Psoas muscle (tissue), 8 donors: ENCODE measurements at places on chromosomes 12 and 14.

GRCh38 chr14:50501642-50502041, 30.7 kb downstream of the MAP4K5 start:
- DNase-seq: no peak

DNA sequence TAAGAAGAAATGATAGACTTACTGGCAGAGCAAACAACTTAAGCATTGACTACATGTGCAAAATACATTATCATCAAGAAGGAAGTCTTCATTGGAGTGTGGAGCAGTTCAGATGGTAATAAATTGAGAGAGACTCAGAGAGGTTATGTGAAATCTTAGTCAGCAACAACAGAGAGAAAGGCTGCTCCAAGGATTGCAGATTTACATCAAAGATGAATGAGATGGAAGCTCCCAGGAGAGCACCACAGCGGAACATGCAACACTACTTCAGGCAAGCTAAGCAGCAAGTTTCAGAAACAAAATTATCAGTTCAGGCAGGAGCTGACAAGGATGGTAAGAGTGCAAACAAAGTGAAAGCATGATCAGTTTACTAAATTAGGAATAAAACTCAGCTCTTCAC, 882.3 kb downstream of the LRFN5 start:
- no peak for DNase-seq

DNA sequence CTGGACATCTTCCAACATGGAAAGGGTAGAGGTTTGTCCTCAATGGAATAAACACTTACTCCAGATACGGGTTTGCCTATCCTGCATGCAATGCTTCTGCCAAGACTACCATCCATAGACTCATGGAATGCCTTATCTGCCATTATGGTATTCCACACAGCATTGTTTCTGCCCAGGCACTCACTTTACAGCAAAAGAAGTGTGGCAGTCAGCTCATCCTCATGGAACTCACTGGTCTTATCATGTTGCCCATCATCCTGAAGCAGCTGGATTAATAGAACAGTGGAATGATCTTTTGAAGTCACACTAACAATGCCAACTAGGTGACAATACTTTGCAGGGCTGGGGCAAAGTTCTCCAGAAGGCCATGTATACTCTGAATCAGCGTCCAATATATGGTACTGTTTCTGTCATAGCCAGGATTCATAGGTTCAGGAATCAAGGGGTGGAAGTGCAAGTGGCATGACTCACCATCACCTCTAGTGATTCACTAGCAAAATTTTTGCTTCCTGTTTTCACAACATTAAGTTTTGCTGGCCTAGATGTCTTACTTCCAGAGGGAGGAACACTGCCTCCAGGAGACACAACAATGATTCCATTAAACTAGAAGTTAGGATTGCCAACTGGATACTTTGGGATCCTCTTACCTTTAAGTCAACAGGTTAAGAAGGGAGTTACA, 140.4 kb downstream of the SLC35F4 start:
- no peak for DNase-seq

DNA sequence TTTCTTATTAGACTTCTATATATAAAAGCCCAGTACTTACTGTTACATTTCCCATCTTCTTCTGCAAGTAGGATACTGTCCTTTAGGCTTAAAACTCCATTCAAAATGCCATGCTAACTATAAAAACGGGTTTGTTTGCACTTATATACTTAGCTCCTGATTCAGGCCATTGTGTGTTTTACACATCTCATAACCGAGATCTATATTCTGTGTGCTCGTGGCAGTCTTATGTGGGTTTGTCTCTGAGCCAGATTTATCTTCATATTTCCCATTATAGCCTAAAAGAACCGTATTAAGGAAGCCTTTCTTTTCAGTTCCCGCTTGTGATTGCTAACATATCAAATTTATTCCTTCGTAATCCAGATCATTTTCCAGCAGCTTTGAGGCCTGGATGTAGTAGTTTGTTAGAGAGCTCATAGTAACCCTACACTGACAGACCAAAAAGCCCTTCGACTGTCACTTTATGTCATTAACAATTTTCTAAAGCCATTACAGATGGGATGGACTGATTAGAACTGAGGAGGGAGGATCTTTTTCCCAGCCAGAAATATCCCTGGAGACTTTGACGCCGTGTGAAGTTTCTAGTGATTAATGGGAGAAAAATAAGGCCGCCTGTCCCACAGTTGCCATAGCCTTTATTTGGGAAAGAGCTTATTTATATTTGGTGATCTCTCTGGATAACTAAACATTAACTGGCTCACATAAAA, 508.5 kb downstream of the FOXG1 start:
- DNase-seq: no peak

DNA sequence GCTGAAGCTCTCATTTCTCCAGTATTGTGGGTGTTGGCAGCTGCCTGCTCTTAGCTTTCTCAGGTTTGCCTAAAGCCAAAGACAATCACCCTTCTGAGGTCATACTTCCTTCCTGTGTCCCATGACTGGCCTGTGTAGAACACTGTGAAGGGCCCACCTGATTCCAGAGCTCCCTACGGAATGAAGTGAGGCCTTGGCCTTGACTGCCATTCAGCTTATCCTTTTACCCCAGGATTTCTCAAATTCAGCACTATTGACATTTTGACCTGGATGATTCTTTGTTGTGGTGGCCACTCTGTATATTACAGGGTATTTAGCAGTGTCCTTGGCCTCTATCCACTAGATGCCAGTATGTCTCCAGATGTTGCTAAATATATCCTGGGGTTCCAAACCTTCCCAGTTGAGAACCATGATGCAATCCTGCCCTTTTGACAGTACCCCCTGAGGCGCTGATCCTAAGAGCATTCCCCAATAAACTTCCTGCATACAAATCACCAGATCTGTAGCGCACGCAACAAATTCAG, 112.3 kb upstream of the KRR1 start:
- no peak for DNase-seq

GRCh38 chr14:64507376-64508156, 3.0 kb downstream of the ZBTB1 start:
- no peak for DNase-seq

DNA sequence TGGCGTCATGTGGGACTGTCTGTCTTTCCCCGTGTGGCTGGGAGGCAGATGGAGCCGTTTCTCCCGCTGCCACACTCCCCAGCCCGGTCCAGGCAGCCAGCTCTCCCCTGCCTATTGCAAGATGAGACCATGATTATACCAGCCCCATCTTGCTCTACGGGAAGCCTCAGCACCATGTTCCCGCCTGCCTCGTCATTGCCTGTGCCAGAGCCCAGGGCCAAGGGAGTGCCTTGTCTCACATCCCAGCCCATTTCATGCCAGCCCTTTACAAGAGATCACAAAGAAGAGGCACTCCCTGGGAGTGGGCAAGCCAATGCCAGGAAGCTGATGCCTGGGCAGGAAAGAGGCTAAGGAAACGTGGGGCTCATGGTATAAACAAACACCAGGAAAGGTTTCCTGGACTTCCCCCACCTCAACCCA, 23.9 kb downstream of the GPR68 start:
- no peak for DNase-seq

- no peak for DNase-seq
Observed at GRCh38 chr12:84857525-84858208, 54.9 kb downstream of the SLC6A15 start.

- DNase-seq: no peak
Observed at GRCh38 chr14:74911704-74912103, 11.4 kb downstream of the RPS6KL1 start.

- DNase-seq: peak; percentile 77
Observed at GRCh38 chr12:93679308-93679925, 2.2 kb downstream of the CRADD start.

DNA sequence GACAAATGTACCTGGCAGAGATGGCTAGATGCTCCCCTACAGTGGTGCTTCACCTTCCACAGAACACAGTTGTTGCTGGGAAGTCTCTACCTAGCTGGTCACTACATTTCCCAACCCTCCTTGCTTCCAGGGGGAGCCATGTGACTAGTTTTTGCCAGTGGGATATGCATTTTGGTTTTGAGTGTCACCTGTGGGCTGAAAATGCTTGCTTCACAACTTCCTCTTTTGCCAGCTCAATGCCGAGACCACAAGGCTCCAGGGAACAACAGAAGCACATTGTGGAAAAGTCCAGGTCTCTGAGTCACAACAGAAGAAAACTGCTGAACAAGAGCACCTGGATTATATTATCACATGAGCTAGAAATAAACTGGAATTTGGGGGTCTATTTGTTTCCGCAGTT, 48.5 kb upstream of the ARHGAP5 start:
- no peak for DNase-seq

- no peak for DNase-seq
Observed at GRCh38 chr14:34181338-34181737, 230.5 kb upstream of the EGLN3 start.

DNA sequence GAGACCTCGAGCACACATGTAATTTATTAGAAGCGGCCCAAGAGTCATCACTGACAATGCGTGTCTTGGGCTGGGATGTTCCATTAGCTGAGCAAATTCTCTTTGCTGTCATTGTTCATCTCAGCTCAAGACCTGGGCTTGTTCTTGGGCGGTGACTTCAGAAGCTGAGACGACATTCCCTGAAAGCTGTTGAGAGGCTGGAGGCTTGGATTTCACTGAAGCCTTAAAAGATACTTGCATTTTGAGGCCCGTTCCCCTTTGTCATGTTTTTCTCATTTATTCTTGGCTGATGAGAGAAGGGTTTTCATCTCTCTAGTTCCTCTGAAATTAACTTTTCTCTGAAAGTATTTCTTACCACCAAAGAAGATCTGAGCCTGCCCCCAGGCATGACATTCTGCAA, 16.6 kb upstream of the SUSD6 start:
- no peak for DNase-seq

GRCh38 chr12:42196723-42197603, 41.1 kb downstream of the YAF2 start:
- no peak for DNase-seq

DNA sequence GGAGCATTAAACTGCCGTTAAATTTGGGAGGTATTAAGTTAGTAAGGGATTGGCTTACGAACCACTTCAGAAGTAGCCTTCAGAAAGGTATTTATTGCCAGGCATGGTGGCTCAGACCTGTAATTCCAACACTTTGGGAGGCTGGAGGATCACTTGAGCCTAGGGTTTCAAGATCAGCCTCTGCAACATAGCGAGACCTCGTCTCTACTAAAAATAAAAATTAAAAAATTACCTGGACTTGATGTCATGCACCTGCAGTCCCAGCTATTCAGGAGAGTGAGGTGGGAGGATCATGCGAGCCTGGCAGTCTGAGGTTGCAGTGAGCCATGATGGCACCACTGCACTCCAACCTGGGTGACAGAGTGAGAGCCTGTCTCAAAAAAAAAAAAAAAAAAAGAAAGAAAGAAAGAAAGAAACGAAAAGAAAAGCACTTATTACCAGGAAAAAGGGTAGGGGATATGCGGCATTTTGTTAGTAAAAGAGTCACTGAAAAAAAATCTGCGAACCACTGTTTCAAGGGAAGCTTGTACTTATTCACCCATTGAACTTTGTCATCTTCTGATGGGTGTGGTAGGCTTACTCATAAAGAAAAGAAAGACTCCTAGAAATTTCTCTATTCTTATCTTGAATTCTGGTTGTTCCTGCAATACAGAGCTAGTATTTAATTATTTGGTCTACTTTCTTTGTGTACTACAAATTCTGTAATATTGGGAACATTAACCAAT, 33.6 kb upstream of the PLEKHA5 start:
- no peak for DNase-seq

- no peak for DNase-seq
Observed at GRCh38 chr14:100898465-100898864, 5.1 kb downstream of the RTL1 start.

DNA sequence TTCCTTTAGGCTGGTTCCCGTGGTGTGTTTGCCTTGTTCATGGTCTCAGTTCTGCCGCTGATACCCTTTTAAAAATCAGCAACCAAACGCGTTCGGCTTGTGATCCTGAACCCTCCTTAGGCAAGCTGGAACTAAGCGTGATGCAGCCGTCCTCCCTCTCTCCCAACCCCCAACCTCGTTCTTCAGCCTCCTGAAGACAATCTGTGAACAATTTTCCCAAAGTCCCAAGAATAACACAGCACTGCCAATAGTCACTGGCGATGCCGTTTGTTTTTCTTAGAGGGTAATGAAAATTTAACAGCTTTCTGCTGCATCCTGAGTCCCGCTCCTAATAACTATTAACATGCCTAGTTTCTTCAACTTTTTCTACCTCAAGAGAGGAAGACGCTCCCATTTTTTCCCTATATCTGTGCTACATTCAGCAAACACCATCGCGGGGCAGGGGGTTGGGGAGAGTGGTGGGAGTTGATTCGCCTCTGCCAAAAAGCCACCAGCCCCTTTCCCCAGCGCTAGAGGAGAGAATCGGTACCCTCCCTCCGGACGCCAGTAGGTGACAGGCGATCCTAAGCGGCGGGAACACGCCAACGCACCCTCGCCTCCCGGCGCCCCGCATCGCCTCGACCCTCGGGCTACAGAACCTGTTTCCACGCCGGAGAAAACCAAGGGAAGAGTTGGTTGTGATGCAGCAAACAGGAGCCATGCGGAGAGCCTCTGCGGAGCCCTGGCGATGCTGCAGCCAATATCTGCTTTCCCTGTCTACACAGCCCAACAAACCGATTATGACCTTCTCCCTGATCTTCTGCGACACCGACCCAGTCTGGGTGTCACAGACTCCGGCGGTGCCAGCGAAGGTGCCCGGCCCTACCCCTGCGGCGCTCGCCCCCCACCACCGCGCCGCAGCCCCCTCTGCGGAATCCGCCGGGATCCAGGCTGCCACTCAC, 752 bp downstream of the PRICKLE1 start:
- DNase-seq: peak; percentile 38

DNA sequence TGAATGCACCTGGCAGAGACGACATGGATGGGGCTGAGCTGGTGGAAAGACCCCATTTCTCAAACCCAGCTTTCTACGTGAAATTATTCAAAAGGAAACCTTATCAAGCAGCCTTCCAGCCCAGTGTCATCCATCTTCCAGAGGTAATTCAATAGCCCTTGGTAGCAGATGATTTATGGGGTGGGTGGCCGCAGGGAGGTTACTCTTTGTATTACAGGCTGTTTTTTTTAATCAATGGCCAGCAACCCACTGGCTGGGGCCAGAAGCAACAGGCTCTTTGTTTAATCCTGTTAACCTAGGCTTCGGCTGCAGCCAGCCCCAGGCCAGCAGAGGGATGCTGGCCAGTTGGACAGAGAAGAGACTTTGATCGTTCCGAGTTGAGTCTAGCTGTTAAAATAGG, 139.8 kb upstream of the SRRM4 start:
- DNase-seq: no peak

- DNase-seq: no peak
Observed at GRCh38 chr12:130705178-130705822, 10.8 kb downstream of the RIMBP2 start.
